Effector CD4-positive, alpha-beta T cell (primary cell): ENCODE measurements at places on chromosomes 2 and 18.

DNA sequence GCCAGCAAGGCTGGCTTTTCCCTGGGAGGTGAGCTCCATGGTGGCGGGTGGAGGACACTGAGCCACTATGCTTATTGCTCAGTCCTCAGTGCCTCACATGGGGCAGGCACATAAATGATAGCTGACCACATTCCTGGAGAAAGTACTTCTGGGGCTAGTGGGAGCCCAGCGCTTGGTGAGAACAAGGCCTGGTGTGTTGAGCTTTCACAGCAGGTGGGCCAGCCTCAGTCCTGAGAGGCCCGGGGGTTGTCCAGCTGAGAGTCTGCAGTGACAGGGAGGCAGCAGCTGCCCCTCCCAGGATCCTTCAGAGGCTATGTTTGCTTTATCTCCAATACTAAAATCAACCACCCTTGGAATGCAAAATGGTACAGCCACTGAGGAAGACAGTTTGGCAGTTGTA, 217.7 kb downstream of the ZBTB7C start:
- DNase-seq = no peak

DNA sequence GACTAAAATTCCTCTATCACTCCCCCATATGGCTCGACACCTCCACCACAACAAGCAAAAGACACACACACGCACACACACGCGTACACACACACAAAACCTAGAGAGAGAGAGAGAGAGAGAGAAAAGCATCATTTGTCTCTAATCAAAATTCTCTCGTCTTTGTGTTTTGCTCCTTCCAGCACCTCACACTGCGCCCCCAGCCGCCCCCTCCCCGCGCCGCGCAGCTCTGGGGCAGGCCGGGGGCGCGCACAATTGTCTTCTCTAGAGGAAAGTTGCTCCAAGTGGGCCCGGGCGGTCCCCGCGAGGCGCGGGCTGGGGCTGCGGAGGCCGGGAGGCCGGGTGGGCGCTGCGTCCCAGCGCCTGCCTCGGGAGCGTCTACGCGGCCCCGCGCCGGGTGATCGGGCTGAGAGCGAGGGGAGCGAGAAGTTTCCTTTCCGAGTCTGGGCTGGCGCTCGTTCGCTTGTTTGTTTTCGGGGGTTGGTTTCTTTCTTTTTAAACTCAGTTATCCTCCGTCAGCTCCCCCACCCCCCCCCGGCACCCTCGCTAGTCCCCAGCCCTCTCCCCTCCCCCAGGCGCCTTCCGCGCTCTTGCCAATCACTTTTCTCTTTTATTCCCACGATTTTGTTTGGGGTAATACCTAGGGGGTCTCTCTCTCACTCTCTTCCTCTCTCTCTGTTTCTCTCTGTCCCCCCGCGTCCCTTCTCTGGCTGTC, 4.1 kb downstream of the ZEB2 start:
- DNase-seq = no peak

DNA sequence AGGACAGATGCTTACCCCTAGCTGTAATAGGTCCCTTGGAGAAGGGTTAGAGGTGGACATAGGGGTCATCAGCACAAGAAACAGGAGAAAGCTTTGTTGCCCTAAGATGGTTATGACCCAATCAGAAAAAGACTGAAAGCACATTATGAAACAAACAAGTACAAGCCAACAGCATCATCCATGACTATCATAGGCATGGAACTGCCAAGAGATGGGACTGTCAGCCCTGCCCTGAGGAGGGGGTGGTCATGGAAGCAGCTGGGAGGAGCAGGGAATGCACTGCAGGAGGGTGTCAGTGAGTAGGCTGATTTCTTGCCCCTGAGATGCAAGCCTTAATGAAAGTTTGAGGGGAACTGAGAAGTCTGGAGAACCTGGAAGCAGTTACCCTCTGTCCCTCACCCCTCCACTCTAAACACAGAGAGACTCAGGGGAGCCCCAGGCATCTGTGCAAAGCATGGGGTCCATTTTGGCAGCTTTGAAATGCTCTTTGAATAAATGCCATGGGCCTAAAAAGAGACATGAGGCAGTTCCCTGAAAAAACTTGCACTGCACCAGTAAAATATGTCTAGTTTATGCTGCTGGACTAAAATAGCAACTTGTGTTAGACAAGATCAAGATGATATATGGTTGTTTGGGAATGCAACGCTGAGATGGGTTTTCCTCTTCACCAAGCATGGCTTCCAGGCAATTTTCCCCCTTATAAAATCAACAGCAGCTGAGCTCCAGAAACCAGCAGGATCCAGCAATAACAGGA, 122.7 kb upstream of the ZFP36L2 start:
- DNase-seq = no peak

- DNase-seq = no peak
Measured at GRCh38 chr2:201674298-201674697, 24.1 kb downstream of the MPP4 start.

- DNase-seq = no peak
Measured at GRCh38 chr2:28697602-28698149, 54.0 kb upstream of the PPP1CB start.

DNA sequence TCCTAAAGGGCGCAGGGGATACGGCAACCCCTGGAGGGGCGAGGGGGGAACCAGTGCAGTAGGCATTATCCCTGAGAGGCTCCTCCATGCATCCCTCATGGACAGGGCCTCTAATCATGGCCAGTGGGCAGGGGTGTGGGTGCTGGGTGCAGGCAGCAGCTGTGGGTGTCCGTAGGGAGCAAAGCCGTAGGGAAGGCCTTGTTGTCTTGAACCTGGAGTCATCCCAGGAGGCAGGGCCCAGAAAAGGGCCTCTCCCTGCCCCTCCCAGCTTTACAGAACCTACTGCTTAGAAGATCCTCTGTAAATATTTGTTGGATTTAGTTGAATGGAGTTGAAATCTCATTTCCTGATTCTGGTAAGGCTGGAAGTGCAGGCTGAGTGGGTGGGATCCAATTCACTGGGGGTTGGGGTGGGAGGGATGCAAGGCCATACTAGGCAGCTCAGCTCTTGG, 207.0 kb upstream of the HAAO start:
- no peak for DNase-seq

- no peak for DNase-seq
Measured at GRCh38 chr18:45232061-45232460, 383.2 kb upstream of the SLC14A2 start.

DNA sequence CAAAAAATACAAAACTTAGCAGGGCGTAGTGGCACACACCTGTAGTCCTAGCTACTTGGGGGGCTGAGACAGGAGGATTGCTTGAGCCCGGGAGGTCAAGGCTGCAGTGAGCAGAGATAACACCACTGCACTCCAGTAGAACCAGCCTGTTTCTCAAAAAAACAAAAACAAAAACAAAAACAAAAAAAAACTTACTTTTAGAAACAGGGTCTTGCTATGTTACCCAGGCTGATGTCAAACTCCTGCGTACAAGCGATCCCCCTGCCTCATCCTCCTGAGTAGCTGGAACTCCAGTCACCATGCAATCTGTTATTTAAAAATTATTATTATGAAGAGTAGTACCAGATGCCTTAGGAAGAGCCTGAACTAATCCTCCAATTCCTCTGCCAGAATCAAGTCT, 35.0 kb upstream of the GLI2 start:
- no peak for DNase-seq

GRCh38 chr2:53829273-53829979, 30.3 kb downstream of the GPR75 start:
- DNase-seq = no peak
